ENCODE measurements at places on chromosomes 5 and 9. TPM values are rescaled to one million over a fixed set of nuclear protein-coding genes. Genes with fewer than 3 reads are reported as not detected.

The LRRTM2 gene
- 0.10 TPM for total RNA-seq

The OR1J1 gene
- not detected for total RNA-seq

The TMEFF1 gene
- 1.5 TPM for total RNA-seq

The ADAM19 gene
- total RNA-seq: 47.0 TPM

The GARIN3 gene
- not detected for total RNA-seq

The GRIN3A gene
- 0.14 TPM for total RNA-seq

Data from posterior vena cava (tissue), 2 donors.